ENCODE measurements at places on chromosomes 4 and X. TPM values are rescaled to one million over a fixed set of nuclear protein-coding genes. Genes with fewer than 3 reads are reported as not detected.
A peak's percentile ranks its signal among the peaks of the same experiment; 100 is the strongest.

- DNase-seq: no peak
These were observed 7.3 kb downstream of the GPR119 start for GRCh38 chrX:130378024-130378669.

Gene WDR17
- total RNA-seq: 1.5 TPM

Gene CISD2
- total RNA-seq: 35.5 TPM

Gene ADH1A
- total RNA-seq: 0.21 TPM

DNA sequence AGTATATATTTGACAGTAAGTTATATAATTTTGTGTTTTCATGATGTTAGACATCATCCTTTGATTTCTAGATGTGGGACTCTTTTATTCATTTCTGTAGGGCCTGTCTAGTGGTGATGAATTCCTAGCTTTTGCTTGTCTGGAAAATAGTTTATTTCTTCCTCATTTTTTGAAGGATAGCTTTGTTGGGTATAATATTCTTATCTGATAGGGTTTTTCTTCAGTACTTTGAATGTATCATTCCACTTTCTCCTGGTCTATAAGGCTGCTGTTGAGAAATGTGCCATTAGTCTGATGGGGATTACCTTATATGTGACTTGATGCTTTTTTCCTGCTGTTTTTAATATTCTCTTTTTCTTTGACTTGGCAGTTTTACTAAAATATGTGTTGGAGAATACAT lies 1104.5 kb downstream of the FAT4 start:
- DNase-seq: no peak

Gene MAGEA10
- not detected for total RNA-seq

DNA sequence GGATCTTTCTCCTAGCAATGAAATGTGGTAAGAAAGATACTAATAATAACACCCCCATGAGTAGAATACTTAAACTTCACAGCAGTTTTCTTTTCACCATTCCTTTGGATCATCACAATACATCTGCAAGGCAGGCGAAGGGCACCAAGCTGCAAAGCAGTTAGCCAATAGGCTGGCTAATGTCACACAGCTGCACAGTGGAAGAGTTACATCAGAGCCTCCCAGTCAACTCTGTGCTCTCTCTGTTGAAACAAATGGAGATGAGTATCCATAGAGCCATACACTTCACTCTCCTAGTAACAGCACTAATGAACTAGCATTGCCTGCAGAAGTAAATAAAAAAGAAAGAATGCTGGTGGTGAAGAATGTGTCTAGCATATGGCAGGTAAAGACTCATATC lies 139.0 kb downstream of the ATG4A start:
- DNase-seq: no peak

Gene TLR6
- total RNA-seq: 11.4 TPM

GRCh38 chr4:151807220-151807619 lies 46.4 kb upstream of the GATB start:
- DNase-seq: no peak

Gene TXK
- not detected for total RNA-seq

- DNase-seq: peak; percentile 9
These were observed 4.5 kb upstream of the FGF16 start for GRCh38 chrX:77442728-77443127.

DNA sequence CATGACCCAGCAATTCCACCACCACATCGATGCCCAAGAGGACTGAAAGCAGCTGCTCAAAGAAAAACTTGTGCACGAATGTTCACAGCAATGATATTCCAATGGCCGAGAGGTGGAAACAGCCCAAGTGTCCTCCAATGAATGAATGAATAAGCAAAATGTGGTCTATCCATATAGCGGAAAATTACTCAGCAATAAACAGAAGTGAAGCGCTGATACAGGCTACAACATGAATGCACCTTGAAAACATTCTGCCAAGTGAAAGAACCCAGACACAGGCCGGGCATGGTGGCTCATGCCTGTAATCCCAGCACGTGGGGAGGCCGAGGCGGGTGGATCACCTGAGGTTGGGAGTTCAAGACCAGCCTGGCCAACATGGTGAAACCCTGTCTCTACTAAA lies 5.2 kb upstream of the SLC2A9 start:
- DNase-seq: no peak

GRCh38 chrX:336227-336626 lies 17.6 kb upstream of the GTPBP6 start:
- DNase-seq: no peak

DNA sequence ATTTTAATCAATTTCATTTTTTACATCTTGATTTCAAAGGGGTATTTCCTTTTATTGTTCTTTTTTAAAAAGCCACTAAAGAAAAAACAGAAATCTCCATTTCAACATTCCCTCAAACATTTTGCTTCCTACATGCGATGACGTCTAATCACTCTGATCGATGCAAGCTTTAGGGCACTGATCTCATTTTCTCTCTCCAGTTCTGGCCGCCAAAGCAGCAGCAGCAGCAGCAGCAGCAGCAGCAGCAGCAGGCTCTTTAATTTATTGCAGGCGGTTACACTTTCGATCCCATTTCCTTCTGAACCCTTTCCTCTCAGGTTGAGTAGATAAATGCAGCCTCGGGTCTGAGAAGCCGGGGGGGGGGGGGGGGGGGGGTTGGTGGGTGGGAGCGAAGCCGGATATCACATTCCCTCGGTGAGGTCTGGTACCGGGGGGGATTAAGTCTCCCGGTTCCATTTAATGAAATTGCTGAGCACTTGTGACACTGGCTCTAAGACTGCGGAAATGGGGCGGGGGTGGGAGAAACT lies 3.4 kb upstream of the PCDH7 start:
- peak; percentile 47 for DNase-seq

DNA sequence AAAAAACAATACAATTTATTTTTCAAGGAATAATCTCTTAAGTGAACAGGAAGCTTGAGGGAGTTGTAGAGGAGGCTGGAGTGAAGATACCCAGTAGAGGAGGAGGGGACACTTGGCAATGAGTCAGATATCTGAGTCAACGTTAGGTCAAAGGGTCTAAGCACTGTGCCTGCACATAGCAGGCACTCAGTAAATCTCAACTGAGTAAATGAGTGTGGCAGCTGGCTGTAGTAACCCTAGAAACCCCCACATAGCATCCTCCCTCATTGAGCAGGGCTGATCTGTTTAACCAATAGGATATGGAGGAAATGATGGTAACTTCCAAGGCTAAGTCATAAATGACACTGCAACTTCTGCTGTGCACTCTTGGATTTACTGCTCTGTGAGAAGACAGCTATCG lies 186.0 kb upstream of the FAM241A start:
- peak; percentile 61 for DNase-seq

- DNase-seq: peak; percentile 60
These were observed 123.9 kb upstream of the ACSL4 start for GRCh38 chrX:109856974-109857373.

Gene PSMD10
- total RNA-seq: 52.6 TPM

GRCh38 chr4:181372014-181372413 lies 871.2 kb upstream of the TENM3 start:
- no peak for DNase-seq

GRCh38 chr4:70984589-70984988 lies 8.9 kb upstream of the DCK start:
- no peak for DNase-seq

DNA sequence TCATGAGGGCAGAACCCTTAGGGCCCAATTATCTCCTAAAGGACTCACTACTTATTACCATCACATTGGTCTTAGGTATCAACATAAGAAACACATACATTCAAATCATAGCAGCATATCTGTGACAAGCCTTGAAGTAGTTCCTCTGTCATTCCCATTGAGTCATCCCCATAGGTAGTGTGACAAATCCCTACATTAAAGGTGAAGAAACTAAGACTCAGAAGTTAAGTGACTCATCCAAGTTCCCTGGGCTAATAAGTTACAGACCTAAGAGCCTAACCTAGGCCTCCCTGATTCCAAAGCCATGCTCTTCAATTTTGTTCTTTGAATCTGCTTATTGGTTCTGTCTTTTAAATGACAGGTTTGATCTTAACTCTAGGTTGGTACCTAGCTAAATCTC lies 58.2 kb downstream of the CD38 start:
- peak; percentile 39 for DNase-seq

DNA sequence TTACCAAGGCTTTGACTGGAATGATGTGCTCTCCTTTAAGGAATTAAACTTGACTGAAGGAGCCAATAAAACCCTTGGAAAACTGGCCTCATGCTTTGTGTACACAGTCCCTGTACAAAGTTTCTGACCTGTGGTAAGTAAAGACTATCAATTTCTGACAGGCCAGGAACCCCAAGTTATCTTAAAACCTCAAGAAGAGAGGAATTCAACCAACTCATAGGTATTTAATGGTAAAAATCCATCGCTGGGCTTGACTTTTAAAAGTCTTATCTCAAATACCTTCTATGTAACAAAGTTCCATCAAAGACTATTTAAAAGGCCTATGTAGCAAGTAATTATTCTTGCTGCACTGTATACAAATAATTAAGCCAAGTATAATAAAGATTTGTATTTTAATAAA lies 103.7 kb upstream of the TENT5D start:
- no peak for DNase-seq

GRCh38 chrX:55057675-55058249 lies 17.1 kb upstream of the PAGE2B start:
- peak; percentile 50 for DNase-seq

GRCh38 chrX:20016616-20016945 lies 25.7 kb upstream of the BCLAF3 start:
- DNase-seq: no peak

DNA sequence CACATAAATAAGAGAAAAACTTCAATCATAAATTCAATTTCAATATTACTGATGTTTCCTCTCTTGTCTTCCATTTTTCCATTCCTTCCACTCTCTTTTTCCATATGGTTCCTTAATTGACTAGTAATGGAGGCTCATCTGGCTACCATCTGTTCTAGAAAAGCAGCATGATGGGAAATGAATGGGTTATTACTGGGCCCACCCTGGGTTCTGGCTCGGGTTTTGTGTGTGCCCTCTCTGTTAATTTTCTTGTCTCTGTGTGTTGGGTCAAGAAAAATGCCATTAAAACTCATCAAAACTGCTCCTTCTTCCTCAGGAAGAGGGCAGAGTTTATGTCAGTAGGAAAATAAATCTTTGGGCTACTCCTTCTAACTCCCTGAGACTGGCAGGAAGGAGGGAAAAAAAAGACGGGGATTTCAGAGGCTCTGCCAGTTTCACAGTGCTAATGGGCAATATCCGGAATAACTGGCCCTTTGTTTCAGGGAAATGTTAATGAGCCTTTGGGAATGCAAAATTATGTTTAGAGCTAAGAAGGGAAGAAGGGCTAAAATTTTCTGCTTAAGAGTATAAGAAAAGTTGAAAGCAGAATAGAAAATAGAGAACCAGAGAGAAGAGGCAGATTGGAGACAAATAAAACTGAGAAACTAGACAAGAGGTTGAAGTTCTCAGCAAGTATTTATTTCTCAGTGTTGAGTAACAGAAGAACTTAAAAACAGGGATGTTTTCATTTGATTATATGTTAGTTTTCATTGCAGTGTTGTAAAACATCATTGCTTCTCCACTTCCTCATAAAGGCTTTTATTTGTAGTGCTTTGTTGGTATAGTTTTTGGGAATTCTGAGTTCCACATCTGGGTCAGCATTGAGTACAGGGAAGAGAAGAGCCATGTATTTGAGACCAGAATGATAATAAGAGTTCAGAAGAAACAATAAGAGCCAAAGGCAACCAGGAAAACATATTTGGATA lies 19.7 kb downstream of the GABRB1 start:
- no peak for DNase-seq

GRCh38 chr4:86975927-86976326 lies 41.1 kb downstream of the AFF1 start:
- DNase-seq: no peak

- DNase-seq: no peak
These were observed 25.8 kb downstream of the GAB1 start for GRCh38 chr4:143362349-143363046.

DNA sequence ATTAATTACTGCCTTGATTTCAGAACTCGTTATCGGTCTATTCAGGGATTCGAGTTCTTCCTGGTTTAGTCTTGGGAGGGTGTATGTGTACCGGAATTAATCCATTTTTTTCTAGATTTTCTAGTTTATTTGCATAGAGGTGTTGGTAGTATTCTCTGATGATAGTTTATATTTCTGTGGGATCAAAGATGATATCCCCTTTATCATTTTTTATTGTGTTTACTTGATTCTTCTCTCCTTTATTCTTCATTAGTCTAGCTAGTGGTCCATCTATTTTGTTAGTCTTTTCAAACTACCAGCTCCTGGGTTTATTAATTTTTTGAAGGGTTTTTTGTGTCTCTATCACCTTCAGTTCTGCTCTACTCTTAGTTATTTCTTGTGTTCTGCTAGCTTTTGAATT lies 32.1 kb downstream of the CDX4 start:
- peak; percentile 2 for DNase-seq

DNA sequence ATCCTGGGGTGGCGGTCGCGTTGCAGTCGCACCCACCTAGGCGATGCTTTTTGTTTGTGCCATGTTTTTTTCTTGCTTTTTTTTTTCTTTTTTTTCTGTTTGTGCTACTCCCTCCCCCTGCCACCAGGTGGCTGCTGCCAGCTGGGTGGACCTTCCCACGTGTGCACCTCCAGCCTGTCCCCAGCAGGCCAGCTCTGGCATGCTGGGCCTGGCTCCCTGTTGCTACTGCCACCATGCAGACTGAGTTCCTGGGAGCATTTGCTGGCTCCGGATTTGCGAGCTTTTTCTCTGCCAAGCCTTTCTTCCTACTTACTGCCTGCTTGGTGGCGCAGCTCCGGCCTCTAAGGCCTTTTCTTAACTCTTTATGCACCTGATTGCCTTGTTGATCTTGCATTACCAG lies 161.2 kb upstream of the WDFY3 start:
- peak; percentile 35 for DNase-seq

GRCh38 chrX:134533952-134534351 lies 74.0 kb downstream of the HPRT1 start:
- DNase-seq: no peak

Gene FAM200B
- total RNA-seq: 46.5 TPM

Gene UGT2B11
- total RNA-seq: not detected

Gene TMEM150C
- total RNA-seq: 0.10 TPM

Gene IL13RA1
- total RNA-seq: 32.4 TPM

DNA sequence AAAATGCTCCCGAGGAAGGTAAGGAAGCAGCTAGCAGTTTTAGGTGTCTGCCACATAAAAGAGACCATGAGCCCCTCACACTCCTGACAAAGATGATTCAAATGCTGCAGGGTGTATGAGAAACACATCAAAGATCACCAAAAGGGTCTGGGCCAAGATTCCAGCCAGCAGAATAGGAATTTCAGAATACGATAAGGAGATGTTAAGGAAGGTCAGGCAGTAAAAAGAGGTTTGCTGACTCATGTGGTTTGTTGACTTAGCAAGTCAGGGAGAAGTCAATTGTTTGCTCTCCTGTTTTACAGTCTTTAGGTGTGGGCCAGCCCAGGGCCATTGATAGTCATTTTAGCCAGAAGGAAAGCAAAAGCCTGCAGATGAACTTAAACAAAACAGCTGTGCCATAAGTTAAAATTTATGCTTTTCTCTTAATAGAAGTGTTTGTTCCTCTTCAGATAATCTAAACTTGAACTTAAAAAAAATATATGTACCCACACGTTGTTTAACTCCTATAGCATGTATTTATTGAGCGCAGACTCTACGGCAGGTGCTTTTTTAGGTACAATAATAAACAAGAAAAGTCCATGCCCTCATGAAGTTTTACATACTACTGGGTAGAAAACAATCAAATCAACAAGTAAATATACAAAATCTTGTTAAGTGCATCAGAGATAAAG lies 115.6 kb downstream of the CAMK2D start:
- DNase-seq: peak; percentile 70

Gene HGFAC
- 0.28 TPM for total RNA-seq

GRCh38 chr4:91362125-91362524 lies 941.6 kb upstream of the GRID2 start:
- no peak for DNase-seq

Gene SEPTIN6
- total RNA-seq: 4.7 TPM

Gene ZNF630
- total RNA-seq: 2.4 TPM

Gene PLP1
- total RNA-seq: not detected

Gene HDX
- total RNA-seq: 6.4 TPM

Gene RADX
- total RNA-seq: 2.2 TPM
